Right kidney (tissue), 9 donors: ENCODE measurements at places on chromosomes 16 and 17.
A peak's percentile ranks its signal among the peaks of the same experiment; 100 is the strongest.

- peak; percentile 72 for DNase-seq
These were observed 198.9 kb downstream of the ZFHX3 start for GRCh38 chr16:72848759-72849664.

DNA sequence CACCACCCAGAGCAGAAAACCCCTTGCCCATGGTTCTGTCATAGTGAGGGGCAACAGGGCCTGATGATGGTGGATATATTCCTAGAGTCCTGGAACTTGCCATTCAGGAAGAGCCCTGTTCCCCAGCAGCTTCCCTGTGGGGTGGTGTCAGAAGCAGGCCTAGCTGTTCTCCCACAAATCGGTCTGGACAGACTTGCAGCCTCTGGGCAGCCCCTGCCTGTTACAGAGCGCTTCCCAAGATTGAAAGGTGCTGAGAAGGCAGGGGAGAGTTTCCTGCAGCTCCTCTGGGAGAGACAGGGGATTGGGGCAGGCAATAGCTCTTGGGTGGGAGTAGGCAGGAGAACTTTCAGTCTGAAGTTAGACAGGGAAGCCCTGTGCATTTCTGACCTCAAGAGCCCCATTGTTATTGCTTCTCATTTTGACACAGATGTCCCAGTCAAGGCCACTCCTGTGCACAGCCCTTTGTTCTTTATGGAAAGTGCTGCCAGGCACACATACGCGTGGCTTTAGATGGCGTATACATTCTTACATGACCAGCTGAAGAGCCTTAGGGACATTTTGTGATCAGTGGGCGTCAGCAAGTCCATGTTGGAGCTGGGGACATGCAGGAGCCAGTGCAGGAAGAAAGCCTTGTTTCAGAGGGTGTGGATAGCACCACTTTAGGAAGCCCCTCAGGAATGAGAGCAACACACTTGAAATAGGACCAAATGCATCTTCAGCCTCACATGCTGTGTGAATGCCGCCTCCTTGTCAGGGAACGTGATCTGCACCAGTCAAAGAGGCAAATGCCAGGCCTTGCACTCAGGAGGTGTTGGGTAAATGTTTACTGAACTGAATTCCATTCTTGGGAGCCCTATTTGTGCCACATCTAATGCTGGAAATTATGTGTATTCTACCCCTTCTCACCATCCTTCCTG lies 67.5 kb downstream of the GNAO1 start:
- no peak for DNase-seq

GRCh38 chr17:54968262-54968987 lies at the start of the genes COX11 and STXBP4:
Gene COX11, minus strand, starts transcription at chr17:54968654. Its CDS starts 8 bp downstream, at chr17:54968646.
Gene STXBP4, plus strand, starts transcription at chr17:54968765. Its CDS starts 17,455 bp downstream, at chr17:54986220.
- peak; percentile 96 for DNase-seq

GRCh38 chr17:76032780-76033108 lies 5.6 kb upstream of the EVPL start:
- DNase-seq, result no peak

DNA sequence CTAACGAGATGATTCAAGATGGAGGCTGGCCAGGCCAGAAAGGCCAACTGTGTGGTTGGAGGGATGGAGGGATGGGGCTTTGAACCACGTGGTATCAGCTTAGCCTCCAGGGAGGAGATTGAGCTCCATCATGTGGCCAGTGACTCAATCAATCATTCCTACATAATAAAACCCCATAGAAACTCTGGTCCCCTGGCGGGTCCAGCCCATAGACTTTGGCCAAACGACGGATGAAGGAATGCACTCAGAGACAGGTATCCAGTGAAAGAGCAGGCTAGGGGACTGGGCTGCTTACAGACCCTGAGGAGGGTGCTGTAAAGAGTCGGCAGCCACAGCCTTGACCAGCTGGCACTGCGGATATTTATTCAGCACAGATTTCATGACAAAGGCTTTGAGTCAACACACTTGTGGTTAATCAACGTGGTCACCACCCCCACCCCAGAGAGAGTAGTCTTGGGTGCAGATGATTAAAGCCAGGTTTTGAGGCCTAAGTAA lies 308.7 kb upstream of the TNRC6C start:
- DNase-seq, result no peak

DNA sequence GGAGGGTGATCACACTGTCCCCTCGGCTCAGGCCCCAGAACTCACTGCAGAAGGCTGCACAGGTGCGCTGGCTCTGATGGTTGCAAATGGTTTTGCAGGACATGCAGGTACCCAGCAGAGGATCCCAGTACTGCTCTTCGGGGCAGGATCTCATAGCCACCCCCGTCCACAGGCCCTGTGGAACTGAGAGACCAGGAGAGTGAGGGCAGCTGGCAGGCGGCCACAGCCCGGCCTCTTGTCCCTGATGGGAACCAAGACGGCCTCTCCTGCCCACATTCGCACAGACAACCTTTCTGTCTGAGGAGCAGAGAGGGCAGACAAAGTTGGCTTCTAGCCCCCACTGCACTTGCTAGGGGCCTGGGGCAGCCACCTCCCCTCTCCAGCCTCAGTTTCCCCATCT lies 19.5 kb downstream of the TNFRSF13B start:
- no peak for DNase-seq

DNA sequence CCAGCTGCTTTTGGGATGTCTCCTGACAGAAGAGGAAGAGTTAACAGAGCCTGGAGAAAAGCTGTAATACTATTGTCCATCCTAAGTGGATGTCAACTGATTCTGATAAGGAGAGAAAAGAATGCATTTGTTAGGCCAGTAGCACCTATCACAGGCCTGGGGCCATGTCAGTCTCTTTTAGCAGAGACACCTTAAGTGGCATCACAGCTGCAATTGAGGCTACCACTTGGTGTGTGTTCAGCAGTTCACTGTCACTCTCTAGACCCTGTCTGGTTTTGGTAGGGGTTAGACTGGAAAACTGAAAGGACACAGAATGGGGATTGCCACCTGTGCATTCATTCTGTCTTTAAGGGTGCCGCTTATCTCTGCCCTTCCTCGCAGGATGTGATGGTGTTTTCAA lies 42.0 kb downstream of the PSMD12 start:
- no peak for DNase-seq

- no peak for DNase-seq
These were observed 71.5 kb upstream of the KSR1 start for GRCh38 chr17:27384726-27385125.

DNA sequence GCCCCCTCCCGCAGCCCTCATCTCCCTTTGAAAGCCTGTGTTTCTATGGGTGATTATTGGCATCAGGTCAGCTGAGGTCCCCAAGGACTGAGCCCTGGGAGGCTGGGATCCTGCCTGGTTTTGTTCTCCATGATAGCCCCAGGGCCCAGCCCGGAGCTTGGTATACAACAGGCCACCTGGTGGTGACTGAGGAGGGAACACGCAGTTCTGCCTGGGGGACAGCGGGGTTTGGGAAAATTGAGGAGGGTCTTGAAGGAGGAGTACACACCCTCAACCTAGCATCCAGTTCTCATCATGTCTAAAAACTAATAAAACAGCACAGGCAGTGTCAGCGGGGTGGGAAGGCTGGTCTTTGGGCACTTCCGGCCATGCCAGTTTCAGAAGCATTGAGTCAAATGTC lies 335.1 kb downstream of the CPPED1 start:
- DNase-seq, result no peak

GRCh38 chr17:72697602-72698146 lies 394.8 kb downstream of the SLC39A11 start:
- DNase-seq, result no peak

GRCh38 chr17:52738791-52739190 lies 580.3 kb upstream of the CA10 start:
- no peak for DNase-seq

- no peak for DNase-seq
These were observed 52.5 kb upstream of the TEX2 start for GRCh38 chr17:64315570-64315969.

DNA sequence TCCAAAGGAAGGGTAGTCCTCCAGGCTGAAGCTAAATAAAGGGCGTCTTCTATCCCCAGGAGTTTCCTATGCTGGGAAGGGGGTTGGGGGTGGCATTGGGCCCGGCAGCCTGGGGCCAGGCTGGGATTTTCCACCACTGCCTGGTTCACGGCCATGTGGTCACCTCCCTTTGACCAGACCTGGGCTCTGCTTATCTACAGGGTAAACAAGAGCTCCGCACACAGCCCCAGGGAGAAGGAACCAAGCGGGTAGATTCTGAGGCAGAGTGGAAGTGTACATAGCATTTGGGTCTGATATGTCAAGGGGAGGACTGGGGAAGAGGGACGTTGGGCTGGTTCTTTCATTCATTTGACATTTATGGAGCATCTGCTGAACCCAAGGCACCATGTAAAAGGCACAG lies 27.2 kb upstream of the TMEM220 start:
- no peak for DNase-seq

- DNase-seq, result no peak
These were observed 144.6 kb upstream of the IRX6 start for GRCh38 chr16:55179411-55179810.
